ENCODE measurements at places on chromosomes 16 and 17.

DNA sequence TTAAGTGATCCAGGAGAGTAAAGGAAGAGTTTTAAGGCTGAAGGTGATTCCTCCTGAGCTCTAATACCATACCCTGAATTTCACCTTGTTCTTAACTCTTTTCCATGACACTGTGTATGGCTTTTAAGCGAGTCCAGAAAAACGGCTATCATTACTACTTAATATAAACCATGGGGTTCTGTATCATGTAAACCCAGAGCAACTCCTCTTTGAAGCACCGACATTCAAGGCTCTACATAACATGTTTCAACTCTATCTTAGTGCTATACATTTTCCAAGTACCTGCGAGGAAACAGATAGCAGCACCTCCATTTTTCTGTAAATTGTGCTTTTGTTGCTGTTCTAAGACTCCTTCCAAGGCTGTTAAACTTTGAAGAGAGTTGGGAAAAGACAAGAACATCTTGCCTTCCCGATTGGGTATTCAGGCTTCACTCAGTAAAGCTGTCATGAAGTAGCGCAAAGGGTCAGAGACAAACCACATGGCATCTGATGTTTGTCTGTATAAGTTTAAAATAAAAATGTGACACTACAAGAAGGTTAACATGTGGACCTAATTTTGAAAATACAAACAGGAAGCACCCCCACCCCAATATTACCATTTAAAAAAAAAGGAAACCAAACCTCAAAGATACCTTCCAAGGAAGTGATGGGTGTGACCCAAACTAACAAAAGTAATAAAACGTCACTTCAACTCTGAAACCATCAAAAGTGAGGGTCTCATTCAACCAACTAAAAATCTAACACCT lies 3.9 kb downstream of the STAT5B start:
- DNase-seq = no peak

GRCh38 chr16:85353839-85354685 lies 241.8 kb upstream of the CIBAR2 start:
- DNase-seq = no peak

DNA sequence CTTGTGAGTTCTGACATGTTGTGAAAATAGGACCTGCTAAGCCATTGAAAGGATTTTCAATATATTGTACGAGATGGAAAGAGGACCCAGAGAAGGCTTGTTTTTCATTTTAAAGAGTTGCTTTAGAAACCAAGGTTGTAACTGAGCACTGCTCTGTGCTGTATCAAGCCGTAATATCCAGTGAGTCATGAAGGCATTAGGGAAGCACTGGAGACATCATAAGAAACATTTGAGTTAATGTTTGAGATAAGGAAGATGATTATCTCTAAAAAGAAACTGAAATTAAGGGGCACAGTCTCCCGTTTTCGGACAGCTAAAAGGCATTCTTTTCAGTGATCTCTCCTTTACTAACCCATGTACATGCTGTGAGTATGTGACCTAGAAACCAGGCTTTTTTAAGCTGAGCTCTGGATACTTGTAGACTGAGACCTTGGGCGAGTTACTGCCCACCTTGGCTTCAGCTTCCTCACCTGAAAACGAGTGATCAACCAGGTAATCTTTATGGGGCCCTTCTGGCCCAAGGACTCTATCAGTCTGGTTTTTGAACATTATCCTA lies 149.2 kb upstream of the TBX2 start:
- no peak for DNase-seq

- no peak for DNase-seq
These were observed 4.8 kb upstream of the LASP1NB start for GRCh38 chr17:38920374-38921291.

- no peak for DNase-seq
These were observed 208.7 kb downstream of the MAP2K4 start for GRCh38 chr17:12229335-12229734.

- DNase-seq = no peak
These were observed 79.8 kb upstream of the TMEM132E start for GRCh38 chr17:34499576-34499975.

DNA sequence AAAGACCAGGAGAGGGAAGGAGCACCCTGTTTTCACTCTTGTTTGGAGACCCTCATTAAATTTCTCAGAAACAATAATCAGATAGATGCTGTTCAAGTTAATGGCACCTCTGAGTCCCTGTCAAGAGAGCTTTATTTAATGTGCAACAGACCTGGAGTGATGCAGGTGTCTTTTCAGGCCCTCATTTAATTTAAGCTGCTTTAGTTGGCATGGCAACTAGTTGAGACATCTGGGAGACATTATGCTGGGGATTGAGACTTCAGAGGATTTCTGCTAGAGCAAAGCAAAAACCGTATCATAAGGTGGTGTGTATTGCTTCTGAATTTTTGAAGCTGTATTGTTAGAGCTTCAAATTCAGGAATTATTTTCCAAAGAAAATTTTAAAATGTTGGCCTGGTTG lies 108.5 kb downstream of the NLK start:
- no peak for DNase-seq

DNA sequence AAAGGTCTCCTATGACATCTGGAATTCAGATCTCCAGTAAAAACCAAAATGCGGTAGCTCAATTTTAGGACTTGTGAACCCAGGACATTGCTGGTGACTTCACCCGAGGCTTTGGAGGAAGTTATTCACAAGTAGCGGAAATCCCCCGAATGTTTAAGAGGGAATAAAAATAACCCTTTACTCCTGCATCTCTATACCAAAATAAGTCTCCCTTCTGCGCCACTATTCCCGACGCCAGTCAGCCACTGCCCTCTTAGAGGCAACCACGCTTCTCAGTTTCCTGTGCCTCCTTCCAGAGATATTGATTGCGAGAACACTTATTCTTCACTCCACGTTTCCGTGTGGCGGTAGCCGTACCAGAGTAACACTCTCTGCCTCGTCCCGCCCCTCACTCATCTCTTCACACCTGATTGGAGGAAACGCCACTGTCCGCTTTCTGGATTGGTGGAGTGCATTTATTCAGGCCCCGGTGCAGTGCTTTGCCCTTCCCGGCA lies 27.4 kb downstream of the EMP2 start:
- DNase-seq = no peak

DNA sequence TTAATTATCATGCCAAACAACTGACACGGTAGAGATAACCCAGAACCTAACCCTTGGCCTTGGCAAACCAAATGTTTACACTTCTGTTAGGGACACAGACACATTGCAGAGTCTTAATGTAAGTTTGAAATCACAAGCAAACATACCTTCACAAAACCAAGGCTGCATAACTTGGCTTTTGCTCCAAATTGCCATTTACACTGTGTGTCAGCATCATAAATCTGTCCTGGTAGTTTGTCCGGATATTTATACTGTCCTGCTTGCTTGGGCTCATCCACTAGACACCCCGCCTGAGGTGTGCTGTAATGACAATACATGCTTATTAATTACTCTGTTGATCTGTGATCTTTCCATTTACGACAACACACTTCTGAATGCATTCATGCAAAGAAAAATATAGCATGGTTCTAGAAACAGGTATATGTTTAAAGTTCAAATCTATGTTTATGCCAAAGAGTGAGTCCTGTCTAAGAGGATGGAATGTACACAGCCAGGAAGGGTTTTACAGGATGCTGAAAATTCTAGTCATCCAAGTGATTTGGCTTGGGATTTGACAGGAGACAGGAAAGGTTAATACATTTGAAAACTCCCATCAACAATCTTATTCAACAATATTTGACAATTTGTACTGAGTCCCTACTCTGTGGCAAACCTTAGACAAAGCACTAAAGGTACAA lies 81.1 kb downstream of the ADAMTS18 start:
- no peak for DNase-seq

- no peak for DNase-seq
These were observed 94.8 kb upstream of the DNAH9 start for GRCh38 chr17:11503308-11504035.

DNA sequence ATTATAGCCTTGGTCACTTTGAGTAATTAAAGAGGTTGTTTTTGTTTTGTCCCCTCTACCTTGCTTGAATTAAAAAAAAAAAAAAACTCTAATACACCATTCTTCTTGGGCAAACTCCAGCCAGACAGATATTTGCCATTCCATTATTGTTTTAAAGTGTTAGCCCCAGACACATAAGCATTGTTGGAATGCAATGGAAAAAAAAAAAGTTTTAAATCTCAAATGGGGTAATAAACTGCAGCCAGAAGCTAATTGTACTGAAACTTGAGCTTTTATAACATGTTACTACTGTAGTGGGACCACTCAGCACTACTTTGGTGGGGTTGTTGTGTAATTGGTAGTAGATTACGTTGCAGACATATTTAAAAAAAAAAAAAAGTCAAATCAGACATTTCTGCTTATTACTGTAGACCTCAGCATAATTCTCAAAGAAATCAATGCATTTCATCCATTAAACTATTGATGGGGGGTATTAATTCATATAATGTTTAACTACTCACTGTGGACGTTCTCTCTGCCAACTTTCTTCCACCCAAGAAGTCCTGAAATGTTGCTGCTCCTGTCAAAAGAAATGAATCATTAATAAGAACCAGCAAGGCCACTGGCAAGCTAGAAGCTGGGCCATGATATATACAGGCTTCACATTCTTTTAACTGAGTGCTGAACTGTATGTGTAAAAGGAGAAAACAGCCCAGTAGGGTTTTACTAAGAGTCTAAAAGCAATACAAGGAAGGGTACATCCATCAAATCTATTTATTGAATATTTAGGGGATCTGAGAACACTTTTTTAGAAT lies 626.6 kb upstream of the SOX9 start:
- DNase-seq = no peak

DNA sequence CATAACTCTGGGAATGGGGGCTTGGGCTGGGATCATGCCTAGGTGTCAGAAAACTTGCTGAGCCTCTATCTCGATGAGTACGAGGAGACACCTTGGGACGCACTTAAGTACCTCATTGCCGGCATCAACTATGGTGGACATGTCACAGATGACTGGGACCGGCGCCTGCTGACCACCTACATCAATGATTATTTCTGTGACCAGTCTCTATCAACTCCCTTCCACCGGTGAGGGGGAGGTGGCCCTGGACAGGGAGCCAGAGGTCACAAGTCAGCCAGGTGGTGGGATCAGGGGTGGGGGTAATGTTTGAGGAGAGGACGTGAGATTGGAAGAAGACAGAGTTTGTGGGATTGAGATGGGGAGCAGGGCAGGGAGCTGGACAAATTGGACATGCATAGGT lies 3.4 kb upstream of the KDM6B start:
- DNase-seq = no peak

DNA sequence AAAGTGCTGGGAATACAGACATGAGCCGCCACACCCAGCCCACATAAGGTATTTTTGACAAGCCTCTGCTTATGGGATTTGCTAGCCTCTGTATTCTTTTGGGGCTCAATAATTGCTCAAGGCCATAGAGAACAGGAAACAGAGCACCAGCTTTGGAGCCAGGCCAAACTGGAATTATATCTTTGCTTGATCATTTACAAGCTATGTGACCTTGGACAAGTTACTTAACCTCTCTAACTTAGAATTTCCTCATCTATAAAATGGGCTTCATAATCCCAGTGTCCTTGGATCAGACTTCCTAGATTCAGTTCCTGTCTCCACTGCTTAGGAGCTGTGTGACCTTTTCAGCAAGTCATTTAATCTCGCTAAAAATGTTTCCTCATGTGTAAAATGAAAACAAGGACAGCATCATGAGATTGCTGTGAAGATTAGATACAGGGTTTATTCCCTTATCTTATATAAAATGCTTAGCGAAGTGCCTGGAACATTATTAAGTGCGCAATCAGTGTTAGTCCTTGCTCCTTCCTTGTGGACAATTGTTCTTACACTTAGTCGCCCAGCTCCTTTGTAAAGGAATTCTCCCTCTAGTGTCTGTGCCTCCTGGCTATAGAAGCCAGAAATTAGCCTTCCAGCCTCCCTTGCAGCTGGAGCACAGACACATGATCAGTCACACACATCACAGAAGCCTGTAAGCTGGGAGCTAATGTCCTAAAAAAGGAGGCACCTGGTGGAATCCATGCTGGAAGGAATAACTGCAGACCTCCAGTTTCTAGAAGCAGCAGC lies 16.6 kb downstream of the KRT9 start:
- no peak for DNase-seq

DNA sequence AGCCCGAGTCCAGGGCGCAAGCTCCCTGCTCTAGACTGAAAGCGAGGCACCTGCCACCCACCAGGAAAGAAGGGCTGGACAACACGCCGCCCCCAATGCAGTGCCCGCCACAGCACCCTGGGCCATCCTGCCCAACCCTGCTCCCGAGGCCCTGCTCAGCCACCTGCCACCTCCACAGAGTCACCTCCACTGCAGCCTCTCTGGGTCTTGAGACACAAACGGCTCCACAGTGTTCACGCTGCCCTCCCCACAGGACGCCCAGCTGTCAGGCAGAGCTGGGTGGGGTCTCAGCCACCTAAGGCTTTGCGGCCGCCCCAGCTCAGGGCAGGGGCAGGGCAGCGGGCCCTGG lies 9.3 kb downstream of the CLCN7 start:
- no peak for DNase-seq

- no peak for DNase-seq
These were observed 186.1 kb downstream of the TMEM114 start for GRCh38 chr16:8403978-8404749.

- DNase-seq = no peak
These were observed 28.9 kb downstream of the WNT3 start for GRCh38 chr17:46789610-46790009.

GRCh38 chr16:16033208-16033717 lies 83.8 kb downstream of the ABCC1 start:
- DNase-seq = no peak

- DNase-seq = no peak
These were observed 10.9 kb upstream of the COL1A1 start for GRCh38 chr17:50212121-50212843.

DNA sequence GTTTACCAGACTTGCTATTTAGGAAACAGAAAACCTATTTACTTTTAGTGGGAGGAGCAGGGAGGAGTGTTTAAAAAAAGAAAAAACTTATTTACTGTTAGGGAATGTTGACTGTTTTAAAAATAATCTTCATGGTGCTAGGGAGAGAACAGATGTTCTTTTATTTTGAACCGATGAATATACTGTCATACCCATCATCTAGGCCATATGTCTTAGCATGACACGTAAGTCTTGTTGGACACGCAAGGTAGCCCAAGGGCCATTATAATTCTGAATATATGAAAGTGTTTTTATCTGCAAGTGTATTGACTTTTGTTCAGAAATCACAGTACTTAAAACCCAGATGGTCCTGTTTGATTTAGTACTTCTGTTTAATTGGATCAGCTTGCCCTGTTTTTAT lies 11.6 kb downstream of the WIPF2 start:
- no peak for DNase-seq

- no peak for DNase-seq
These were observed 44.1 kb downstream of the DDX19A start for GRCh38 chr16:70390774-70391173.

- no peak for DNase-seq
These were observed 1.0 kb upstream of the ATP2C2 start for GRCh38 chr16:84367297-84367680.

DNA sequence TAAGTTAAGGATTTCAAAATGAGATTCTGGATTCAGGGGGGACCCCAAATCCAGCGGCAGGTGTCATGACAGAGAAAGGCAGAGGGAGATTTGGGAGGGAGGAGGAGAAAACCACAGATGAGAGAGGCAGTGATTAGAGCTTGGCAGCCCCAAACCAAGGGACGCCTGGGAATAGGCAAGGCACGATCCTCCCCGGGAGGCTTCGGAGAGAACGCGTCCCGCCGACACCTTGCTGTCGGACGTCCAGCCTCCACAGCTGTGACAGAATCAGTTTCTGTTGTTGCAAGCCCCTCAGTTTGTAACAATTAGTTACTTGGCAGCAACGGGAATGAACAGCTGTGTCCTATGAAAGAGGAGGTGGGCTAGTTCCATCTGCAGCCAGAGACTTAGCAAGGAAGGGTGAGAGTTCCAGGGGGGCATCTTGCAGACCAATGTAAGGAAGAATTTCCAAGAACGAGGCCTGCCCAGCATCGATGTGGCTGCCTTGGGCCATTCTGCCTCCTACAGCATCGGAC lies 110.7 kb upstream of the SDK2 start:
- no peak for DNase-seq
